ENCODE measurements at places on chromosomes 12 and 14.

DNA sequence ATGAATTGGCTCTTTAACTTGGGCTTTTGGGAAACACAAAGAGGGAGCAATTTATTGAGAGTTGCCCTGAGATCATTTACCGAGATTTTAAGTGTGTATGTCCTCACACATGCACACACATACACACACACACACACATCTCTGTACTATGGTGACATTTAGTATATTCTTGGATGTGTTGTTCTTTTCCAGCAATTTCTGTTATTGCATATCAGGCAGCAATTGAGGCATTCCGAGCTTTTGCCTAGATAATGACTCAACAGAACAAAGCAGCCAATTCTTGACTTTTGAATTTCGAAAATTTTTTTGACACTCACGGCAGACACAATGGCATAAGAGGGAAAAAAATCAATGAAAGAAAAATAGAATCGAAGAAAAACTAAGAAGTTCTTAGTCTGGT is 248.5 kb downstream of the DUSP6 start:
- no peak overlapping the region for H3K4me3 ChIP-seq
- H3K4me1 ChIP-seq: no peaks in the 10 kb centered on the region
- no peak overlapping the region for H3K27ac ChIP-seq
- no peaks in the 10 kb centered on the region for H3K36me3 ChIP-seq

- H3K4me1 ChIP-seq: peaks cover 6% of the 10 kb centered on the region
- DNase-seq: no peak
- no peak overlapping the region for H3K4me3 ChIP-seq
- no peaks in the 10 kb centered on the region for H3K27me3 ChIP-seq
- no peak overlapping the region for H3K27ac ChIP-seq
These were observed 34.4 kb upstream of the EGLN3 start for GRCh38 chr14:33985242-33985641.

DNA sequence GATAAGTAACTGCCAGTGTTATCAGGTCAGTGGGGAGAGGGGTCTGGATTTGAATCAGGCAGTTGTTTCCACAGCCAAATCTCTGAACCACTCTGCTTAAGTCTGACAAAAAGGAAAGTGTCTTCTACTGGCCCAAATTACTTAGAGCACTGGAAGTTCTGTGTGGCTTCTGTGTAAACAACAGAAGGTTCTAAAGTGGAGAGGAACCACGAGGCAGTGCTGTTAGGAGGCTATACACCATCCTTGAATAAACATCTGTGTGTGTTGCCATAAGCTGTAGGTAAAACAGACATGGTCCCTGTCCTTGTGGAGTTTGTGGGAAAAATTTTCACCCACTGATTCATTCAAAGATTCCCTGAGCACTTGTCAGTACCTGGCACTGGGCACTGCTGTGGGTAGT is 50.0 kb downstream of the GALNT4 start:
- no peak for DNase-seq
- H3K4me3 ChIP-seq: no peak overlapping the region
- no peaks in the 10 kb centered on the region for H3K27me3 ChIP-seq
- peak overlapping the region; percentile 59 for H3K27ac ChIP-seq

- no peaks in the 10 kb centered on the region for H3K27me3 ChIP-seq
- DNase-seq: no peak
- no peak overlapping the region for H3K27ac ChIP-seq
- no peak overlapping the region for H3K4me3 ChIP-seq
- peaks cover 4% of the 10 kb centered on the region for H3K4me1 ChIP-seq
These were observed 5.9 kb downstream of the POMT2 start for GRCh38 chr14:77314539-77315457.

GRCh38 chr12:28883406-28883997 is 265.6 kb upstream of the FAR2 start:
- H3K4me1 ChIP-seq: no peaks in the 10 kb centered on the region
- DNase-seq: no peak
- H3K27ac ChIP-seq: no peak overlapping the region
- no peak overlapping the region for H3K4me3 ChIP-seq
- no peaks in the 10 kb centered on the region for H3K36me3 ChIP-seq

- H3K36me3 ChIP-seq: no peaks in the 10 kb centered on the region
- no peaks in the 10 kb centered on the region for H3K4me1 ChIP-seq
- H3K27me3 ChIP-seq: no peaks in the 10 kb centered on the region
- no peak overlapping the region for H3K4me3 ChIP-seq
These were observed 94.3 kb downstream of the KICS2 start for GRCh38 chr12:64127811-64128210.

- H3K36me3 ChIP-seq: peaks cover 26% of the 10 kb centered on the region
- DNase-seq: no peak
- no peaks in the 10 kb centered on the region for H3K27me3 ChIP-seq
- H3K4me3 ChIP-seq: no peak overlapping the region
- peaks cover 4% of the 10 kb centered on the region for H3K4me1 ChIP-seq
These were observed 74.4 kb downstream of the CEP128 start for GRCh38 chr14:80867091-80867490.

DNA sequence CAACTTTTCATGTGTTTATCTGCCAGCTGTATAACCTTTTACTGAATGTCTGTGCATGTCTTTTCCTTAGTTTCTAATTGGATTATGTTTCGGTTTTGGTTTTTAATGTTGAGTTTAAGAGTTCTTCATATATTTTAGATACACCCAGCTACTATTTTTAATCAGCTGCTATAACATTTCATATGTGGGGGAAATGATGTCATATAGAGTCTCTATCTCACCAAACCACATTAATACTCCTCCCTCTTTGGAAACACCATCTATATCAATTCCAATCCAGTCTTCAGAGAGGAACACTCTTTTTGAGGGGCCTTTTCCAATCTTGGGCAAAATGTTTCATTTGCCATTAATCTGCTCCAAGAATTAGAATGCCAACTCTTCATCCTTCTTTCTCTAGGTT is 28.5 kb upstream of the GCH1 start:
- H3K27ac ChIP-seq: no peak overlapping the region
- H3K36me3 ChIP-seq: no peaks in the 10 kb centered on the region
- no peaks in the 10 kb centered on the region for H3K27me3 ChIP-seq
- DNase-seq: no peak
- H3K4me1 ChIP-seq: peaks cover 3% of the 10 kb centered on the region

GRCh38 chr12:11688379-11688778 is 38.9 kb downstream of the ETV6 start:
- peaks cover 17% of the 10 kb centered on the region for H3K36me3 ChIP-seq
- DNase-seq: no peak
- H3K4me3 ChIP-seq: no peak overlapping the region
- H3K27ac ChIP-seq: no peak overlapping the region

- H3K27ac ChIP-seq: no peak overlapping the region
- H3K4me3 ChIP-seq: no peak overlapping the region
- H3K27me3 ChIP-seq: no peaks in the 10 kb centered on the region
- no peaks in the 10 kb centered on the region for H3K4me1 ChIP-seq
These were observed 84.2 kb downstream of the AACS start for GRCh38 chr12:125149160-125150108.

DNA sequence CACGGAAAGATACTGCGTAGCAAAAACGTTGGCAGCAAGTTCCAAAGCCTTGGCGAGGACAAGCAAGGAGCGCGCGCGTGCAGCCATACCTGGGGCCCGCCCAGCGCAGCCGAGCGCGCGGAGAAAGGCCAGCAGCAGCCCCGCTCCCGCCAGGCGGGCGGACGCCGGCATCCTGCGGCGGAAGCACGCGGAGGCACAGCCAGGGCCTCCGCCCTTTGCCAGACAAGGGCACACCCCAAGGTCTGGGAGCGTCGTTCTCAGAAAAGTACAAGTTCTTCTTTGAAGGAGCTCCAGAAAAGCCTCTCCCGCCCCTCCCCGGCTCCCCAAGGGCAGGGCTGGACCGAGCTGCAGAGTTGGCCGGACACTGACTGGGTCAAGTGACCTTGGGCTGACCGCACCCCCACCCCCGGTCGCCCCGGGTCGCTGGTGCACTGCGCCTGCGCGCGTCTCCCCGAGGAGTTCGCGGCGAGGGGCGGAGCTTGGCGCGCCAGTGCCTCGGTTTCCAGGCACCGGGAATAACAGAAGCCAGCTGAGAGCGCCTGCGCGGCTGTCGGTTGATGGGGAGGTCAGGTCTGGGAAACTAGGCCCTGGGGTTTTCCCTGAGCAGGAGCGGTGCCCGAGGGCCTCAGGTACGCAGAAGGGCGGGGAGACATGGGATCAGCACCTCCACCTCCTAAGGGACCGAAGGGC is at the start of gene ZC2HC1C:
ZC2HC1C (plus strand) TSS at position 521 of the 690 bp plus-strand sequence. CDS start 933 bp downstream, outside the sequence.
- no peaks in the 10 kb centered on the region for H3K36me3 ChIP-seq
- peak within 1 kb of the TSS; percentile 82 for H3K27ac ChIP-seq
- H3K4me1 ChIP-seq: peaks cover 8% of the 10 kb centered on the region
- DNase-seq: peak; percentile 79

DNA sequence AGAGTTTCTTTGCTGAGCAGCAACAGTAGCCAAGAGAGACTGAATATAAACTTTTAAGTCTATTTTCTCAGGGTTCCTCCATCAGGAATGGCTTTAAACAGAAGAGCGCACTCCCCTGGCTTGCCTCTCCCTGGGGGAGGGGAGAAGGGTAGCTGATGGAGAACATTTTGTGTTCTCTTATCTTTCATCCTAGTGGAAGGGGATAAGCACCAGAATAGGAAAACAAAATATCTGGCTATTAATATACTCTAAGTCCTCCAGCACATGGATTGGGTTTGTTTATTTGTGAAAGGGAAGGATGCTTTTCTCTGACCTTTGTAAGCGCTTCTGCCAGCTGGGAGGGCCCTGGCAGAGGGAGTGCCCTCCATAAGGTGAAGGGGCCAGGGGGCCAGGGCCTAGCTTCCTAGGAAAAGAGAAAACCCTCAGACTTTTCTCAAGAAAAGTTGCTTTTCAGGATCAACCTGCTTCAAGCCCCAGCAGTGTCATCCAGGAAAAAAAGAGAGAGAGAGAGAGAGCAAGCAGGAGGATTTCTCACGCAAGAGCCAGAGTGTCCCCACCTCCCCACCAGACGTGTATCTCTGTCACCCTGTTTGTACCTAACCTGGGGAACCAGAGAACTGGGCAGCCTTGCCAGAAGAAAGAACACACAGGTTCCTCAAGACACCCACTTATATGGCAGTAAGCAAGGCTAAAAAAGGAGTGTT is 34.3 kb upstream of the ATP2A2 start:
- no peak for DNase-seq
- no peaks in the 10 kb centered on the region for H3K4me1 ChIP-seq
- no peaks in the 10 kb centered on the region for H3K36me3 ChIP-seq
- H3K4me3 ChIP-seq: no peak overlapping the region

DNA sequence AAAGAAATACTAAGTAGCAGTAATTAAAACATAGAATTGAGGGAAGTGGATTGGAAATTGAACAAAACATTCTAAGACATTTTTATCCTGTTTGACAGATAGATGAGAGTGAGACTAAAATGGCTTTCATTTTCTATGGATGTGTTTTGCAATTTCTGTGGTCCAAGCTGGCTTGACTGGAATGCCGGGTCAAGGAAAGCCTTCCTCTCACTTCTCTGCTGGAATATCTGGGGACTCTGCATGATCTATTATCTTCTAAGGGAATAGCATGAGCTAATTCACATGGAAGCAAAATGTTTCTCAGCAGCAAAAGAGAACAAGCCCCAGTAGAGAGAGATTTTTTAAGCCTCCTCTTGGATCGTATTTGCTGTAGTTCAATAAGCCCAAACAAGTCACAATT is 407.9 kb upstream of the ATXN7L3B start:
- H3K4me3 ChIP-seq: no peak overlapping the region
- no peaks in the 10 kb centered on the region for H3K36me3 ChIP-seq
- no peak overlapping the region for H3K27ac ChIP-seq
- H3K27me3 ChIP-seq: no peaks in the 10 kb centered on the region
- no peaks in the 10 kb centered on the region for H3K4me1 ChIP-seq

GRCh38 chr12:54018468-54018984 is 9.7 kb upstream of the HOXC6 start:
- DNase-seq: no peak
- H3K27me3 ChIP-seq: peaks cover 58% of the 10 kb centered on the region
- H3K27ac ChIP-seq: no peak overlapping the region
- H3K36me3 ChIP-seq: no peaks in the 10 kb centered on the region

GRCh38 chr12:39984670-39985069 is 121.2 kb downstream of the SLC2A13 start:
- DNase-seq: no peak
- H3K4me3 ChIP-seq: no peak overlapping the region
- no peaks in the 10 kb centered on the region for H3K36me3 ChIP-seq
- no peak overlapping the region for H3K27ac ChIP-seq
- no peaks in the 10 kb centered on the region for H3K27me3 ChIP-seq

GRCh38 chr12:27859648-27860047 is 79.6 kb upstream of the MANSC4 start:
- no peaks in the 10 kb centered on the region for H3K36me3 ChIP-seq
- peaks cover 24% of the 10 kb centered on the region for H3K27me3 ChIP-seq
- H3K4me1 ChIP-seq: peaks cover 14% of the 10 kb centered on the region
- H3K4me3 ChIP-seq: no peak overlapping the region
- H3K27ac ChIP-seq: no peak overlapping the region

All from activated CD4-positive, alpha-beta T cell treated with anti-CD3 and anti-CD28 coated beads for 36 hours (primary cell).